ENCODE measurements at places on chromosomes 11 and 22.
A peak's percentile ranks its signal among the peaks of the same experiment; 100 is the strongest.

DNA sequence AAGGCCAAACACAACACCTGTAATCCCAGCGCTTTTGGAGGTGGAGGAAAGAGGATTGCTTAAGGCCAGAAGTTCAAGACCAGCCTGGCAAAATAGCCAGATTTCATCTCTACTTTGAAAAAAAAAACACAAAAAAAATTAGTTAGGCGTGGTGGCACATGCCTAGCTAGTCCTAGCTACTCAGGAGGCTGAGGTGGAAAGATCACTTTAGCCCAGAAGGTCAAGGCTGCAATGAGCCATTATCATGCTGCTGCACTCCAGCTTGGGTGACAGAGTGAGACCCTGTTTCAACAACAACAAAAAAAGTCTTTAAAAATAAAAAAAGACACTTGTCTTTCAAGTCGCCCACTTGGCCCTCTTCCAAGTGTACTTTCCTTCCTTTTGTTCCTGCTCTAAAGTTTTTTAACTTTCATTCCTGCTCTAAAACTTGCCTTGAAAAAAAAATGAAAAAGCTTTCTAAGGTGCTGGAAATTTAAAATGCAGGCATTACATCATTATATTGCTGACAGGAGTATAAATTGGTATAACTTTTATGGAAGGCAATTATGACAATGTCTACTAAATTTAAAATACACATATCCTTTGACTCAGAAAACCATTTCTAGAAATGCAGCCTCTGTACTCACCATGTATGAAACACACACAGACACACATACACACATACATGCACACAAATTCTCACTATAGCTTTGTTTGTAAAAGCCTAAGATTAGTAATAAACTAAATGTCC lies 12.7 kb downstream of the LIPT2 start:
- no peak for DNase-seq

- DNase-seq, result no peak
These were observed 119.9 kb downstream of the CTTN start for GRCh38 chr11:70517988-70518907.

DNA sequence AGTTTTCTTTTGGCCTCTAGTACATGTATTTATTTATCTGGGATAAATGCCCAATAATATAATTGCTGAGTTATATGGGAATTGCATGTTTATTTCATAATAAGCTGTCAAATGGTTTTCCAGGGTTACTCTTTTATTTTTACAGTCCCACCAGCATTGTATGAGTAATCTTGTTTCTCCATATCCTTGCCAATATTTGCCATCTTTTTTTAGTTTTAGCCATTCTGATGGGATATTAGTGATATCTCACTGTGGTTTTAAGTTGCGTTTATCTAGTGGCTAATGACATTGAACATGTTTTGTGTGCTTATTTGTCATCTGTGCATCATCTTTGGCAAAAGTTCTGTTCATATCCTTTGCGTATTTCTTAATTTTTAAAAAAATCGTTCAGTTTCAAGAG lies 372.8 kb upstream of the CCDC179 start:
- no peak for DNase-seq

DNA sequence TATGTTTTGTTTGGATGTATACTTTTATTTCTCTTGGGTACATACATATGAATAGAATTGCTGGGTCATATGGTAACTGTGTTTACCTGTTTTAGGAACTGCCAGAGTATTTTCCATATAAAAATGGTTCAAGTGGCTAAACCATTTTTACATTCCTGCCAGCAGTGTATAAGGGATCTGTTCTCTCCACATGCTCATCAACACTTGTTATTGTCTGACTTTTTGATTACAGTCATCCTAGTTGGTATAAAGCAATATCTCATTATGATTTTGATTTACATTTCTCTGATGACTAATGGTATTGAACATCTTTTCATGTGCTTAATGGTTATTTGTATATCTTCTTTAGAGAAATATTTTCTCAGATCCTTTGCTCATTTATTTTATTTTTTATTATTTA lies 104.2 kb upstream of the RRM1 start:
- DNase-seq, result no peak

DNA sequence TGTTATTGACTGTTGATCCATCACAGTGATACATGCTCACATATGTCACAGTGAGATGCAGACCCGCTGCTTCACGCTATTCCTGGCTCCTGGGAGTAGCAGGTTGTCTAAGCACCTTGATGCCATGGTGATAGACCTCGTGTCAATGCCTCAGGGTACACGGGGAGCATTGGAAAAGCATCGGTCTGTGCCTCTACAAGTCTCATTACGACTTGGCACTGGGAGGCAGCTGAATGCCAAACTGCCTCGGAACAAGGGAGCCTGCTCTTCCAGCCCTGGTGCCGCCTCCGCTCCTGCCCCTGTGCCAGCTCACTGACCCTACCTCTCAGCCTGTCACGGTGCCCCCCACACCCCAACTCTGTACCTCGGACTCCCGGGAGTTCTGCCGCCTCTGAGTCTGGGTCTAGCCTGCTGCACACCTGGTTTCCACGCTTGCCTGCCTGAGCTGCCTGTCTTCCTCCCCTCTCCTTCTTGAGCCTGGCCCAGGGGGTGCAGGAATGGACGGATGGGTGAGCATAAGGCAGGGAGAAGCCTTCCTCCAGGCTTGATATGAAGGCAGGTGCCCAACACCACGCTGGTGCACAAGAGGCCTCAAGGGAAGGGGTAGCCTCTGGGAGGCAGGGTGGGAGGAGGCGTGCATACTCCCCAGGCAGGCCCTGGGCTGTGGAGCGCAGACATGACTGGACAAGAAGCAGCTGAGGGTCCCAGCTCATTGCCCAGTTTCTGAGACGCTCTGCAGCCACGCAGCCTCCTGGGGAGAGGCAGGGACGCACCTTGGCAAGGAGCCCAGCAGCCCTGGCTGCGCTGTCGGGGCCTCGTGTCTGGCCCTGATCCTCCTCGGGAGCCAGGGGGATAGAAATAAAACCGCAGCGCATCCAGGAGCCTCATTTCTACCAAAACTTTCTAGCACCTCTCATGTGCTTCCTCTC lies 1.8 kb upstream of the NFAM1 start:
- no peak for DNase-seq

- DNase-seq, result no peak
These were observed 271.5 kb upstream of the PDGFD start for GRCh38 chr11:104435494-104435893.

DNA sequence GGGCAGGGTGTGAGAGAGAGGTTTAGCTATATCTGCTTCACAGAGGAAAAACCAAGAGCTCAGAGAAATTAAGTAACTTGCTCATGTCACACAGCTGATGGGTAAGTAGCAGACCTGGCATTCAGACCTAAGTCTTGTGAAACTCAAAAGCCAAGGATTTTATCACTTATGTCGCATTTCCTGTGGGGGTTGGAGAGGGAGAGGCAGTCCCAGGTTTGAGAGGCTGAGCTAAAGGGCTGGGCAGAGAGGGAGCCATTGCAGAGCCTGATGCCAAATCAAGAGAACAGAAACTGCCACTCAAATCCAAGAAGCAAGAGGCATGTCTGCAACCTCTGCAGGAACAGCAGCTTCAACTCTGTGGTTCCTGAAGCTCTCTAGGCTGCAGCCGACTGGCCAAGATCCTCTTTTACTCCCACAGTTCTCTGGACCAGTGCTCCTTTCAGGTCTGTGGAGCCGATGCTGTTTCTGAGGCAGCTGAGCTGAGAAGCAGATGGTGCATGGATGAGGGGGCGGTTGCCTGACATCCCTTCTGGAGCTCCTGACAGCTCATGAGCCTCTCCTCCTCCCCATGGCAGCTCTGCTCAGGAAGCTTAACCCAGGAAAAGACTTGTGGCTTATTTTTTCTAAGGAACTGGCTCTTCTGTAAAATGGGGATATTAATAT lies 47.6 kb upstream of the NAV2 start:
- DNase-seq, result no peak

GRCh38 chr11:69287968-69288882 lies 5.7 kb upstream of the MYEOV start:
- no peak for DNase-seq

DNA sequence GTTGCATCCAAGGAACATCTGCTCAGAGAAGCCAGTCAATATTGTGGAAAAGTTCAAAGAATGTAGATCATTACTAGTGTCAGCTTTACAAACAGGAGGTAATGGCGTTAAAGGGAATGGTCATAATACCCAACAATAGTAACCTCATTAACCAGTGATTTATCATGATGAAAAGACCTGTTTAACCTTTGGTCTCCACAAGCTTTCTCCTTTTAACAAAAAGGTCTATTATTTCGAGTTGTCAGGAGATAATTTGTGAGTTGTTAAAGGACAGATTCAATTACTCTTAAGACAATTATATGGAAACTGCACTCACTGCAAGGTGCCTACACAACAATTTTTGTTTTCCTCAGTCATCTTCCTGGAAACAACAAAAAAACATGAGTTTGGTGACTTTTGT lies 73.8 kb upstream of the HTATIP2 start:
- DNase-seq, result no peak

GRCh38 chr11:44774108-44774507 lies 47.3 kb downstream of the TSPAN18 start:
- DNase-seq, result no peak

DNA sequence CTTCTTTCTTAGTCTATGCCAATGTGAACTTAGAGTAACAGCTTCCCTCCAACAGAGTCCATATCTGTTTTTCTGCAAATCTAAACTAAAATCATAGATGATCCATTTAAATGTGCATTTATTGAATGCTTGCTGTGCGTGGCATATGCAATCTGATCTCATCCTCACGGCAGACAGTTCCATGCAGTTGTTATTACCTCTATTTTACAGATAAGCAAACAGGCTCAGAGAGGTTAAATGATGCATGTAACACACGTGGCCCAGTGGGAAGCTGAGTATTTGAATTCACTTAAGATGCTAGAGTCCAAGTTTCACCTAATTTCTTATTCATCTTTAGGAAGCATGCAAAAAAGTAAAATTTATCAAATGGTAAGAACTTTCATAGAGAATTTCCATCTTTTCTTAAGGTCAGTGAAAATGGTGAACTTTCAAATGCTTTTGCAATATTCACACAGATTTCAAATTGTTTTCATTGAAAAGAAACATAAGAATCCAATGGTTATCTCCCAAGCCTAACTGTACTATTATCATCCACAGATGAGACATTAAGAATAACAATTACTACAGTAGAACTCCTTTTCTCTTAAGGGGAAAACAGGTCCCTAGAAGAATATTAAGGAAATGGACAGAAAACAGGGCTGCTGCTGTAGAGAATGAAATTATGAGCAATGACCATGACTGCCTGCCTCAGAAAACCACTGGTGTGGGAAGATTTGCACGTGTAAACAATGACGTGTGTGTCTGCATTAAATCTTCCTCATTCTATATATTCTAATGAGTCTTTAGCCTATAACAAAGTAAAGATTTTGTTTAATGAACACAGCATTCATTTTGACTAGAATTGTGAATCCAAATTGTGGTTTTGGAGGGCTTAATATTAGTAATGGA lies 1171.3 kb downstream of the LRRC4C start:
- no peak for DNase-seq

GRCh38 chr11:111691176-111691575 lies 75.0 kb downstream of the PPP2R1B start:
- no peak for DNase-seq

DNA sequence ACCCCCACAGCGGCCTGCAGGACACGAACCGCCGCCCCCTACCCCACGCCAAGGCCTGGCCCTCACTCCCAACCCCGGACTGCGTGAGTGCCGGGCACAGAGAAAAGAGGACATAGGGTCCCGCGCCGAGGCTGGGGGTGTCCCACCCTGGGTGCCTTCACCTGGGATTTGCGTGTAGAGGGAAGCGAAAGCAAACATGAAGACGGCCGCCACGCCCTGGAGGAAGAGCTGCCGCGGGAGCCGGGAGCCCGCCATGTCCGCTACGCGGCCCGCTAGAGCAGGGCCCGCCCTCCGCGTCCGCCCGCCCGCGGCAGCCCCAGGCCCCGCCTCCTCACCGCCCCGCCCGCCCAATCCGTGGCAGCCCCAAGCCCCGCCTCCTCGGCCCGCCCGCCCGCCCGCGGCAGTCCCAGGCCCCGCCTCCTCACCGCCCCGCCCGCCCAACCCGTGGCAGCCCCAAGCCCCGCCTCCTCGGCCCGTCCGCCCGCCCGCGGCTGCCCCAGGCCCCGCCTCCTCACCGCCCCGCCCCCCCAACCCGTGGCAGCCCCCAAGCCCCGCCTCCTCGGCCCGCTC lies at the start of gene LMF2:
Gene LMF2, minus strand, starts transcription at position 282 of the 570 bp plus-strand sequence. Its CDS starts 27 bp downstream, at position 255.
- peak; percentile 91 for DNase-seq
